ENCODE measurements at places on chromosomes 2 and 18.

DNA sequence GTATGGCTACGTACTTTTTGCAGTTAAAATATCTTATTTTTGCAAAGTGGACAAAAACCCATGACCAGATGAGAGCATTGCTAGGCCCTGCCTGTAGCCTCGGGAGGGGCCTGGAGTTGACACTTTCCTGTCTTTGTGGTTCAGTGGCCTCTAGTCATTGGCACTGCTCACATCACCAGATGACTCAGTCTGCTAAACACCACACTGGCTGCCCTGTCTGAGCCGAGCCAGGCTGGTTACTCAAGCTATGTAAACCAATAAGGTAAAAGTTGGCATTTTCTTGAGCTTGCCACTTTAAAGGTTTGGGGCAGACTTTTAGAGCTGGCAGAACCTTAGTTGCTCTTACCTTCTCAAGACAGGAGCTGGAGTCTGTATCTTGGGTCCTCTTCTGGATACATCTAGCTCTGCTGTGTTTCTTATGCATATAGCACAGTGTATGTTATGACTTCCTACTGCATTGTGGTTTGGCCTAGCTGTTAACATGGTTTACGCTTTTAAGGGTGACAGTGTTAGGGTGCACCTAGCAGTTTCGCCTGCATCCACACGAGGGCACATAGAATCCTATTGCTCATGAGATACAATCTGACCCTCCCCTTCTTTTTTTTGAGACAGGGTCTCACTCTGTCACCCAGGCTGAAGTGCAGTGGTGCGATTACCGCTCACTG, 76.4 kb downstream of the AP1S3 start:
- no peak for DNase-seq

- DNase-seq, result no peak
Observed at GRCh38 chr2:9045595-9045994, 42.1 kb upstream of the MBOAT2 start.

GRCh38 chr2:112050316-112050715, 4.8 kb upstream of the TMEM87B start:
- DNase-seq, result no peak

- DNase-seq, result no peak
Observed at GRCh38 chr2:23947350-23947749, 7.1 kb downstream of the UBXN2A start.

GRCh38 chr18:13725566-13726231, 659 bp downstream of the FAM210A start:
- no peak for DNase-seq

- DNase-seq, result no peak
Observed at GRCh38 chr2:70767699-70768589, at the start of gene ADD2. Gene ADD2 (minus strand): TSS chr2:70768200. CDS start chr2:70706408, 61,792 bp downstream.

DNA sequence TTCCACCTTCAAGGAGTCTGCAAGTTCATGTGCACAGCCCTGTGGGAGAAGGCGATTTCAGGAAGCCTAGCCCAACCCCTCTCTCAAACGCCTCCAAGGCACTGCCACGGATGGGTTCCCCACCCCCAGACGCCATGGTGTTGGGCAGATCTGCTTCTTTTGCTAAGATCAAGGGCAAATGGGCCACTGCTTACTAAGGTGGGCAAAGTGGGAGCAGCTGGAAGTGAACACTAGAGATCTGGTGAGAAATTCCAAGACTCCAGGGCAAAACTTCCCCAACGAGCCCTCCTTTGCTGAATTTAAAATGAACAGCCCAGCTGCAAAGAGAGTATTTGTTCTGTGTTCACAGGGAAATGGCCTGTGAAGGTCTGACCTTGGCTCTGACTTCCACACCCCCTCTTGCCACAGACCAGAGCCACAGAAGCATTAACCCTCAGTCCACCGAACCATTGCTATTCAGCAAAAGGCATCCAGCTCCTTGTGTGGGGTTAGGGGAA, 45.1 kb upstream of the ZBTB7C start:
- DNase-seq, result no peak

- peak; percentile 43 for DNase-seq
Observed at GRCh38 chr2:54838585-54839035, 115.1 kb downstream of the EML6 start.

GRCh38 chr2:197011801-197012641, 85.5 kb upstream of the PGAP1 start:
- DNase-seq, result no peak

GRCh38 chr2:149595056-149595963, 7.7 kb upstream of the MMADHC start:
- no peak for DNase-seq

DNA sequence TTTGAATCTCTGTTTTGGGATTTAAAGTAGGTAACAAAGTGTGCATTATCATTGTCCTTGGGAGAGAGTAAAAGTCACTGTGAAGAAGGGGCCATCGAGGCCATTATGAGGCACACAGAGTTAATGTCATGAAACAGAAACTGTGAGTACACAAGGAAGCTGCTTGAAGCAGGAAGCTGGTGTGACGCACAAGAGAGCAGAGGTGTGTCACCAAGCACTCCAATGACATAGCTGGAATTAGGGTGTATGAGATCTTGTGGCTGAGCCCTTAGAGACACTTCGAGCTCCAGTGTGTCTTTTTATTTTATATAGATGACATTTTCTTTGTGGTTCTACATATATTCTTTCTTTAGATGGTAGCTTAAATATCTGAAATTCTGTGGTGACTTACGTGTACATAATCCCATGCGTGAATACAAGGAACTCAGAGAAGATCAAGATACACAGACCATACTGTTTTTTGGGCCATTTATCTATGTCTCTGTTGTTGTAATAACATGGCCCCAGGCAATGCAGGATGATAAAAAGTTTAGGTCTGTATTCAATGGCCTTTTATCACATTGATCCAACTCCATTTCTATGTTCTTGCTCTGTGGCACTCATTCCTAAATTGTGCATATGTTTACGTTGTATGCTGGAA, 164.7 kb upstream of the FAM98A start:
- DNase-seq, result no peak

GRCh38 chr2:13818002-13818401, 814.5 kb upstream of the LRATD1 start:
- no peak for DNase-seq

GRCh38 chr2:177404243-177404642, 11.7 kb downstream of the AGPS start:
- DNase-seq, result no peak

GRCh38 chr2:65198737-65199136, 28.9 kb upstream of the ACTR2 start:
- no peak for DNase-seq

DNA sequence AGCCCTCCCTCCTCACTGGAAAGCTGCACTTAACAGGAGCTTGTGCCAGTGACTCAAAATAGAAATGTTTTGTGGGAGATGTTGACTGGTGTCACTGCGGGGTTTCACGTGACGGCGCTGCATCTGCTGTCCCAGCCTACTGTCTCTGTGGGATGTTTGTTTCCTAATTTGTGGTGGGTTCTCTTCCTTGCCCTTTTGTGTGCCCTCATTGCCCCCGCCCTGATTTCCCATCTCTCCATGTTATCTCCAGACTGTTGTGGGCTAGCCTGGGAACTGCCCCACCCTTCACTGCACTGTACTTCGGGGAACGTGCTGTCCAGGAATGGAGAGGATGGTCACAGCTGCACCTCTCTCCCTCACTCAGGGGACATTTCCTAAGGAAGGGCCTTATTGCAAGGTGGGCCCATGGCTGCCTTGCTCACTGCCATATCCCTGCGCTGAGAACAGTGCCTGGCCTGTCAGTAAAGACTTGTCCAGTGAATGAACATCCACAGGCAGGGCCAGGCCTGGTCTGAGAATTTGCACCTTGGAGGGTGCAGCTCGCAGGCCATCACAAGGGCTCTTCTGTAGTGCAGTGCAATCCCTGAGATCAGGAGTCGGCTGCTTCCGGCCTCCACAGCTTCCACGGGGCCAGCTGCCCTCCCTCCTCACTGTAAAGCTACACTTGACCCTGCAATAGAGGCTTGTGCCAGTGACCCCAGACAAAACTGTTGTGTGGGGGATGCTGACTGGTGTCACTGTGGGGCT, 18.1 kb downstream of the ZAP70 start:
- no peak for DNase-seq

- DNase-seq, result no peak
Observed at GRCh38 chr18:21912339-21913239, 172.0 kb downstream of the MIB1 start.

- DNase-seq, result no peak
Observed at GRCh38 chr2:128390256-128390990, 71.8 kb upstream of the HS6ST1 start.

GRCh38 chr2:184339966-184340365, 258.4 kb upstream of the ZNF804A start:
- DNase-seq, result no peak

- DNase-seq, result no peak
Observed at GRCh38 chr2:54909001-54909400, 141.2 kb downstream of the RTN4 start.

GRCh38 chr2:10377747-10378085, 70.4 kb downstream of the ODC1 start:
- no peak for DNase-seq

GRCh38 chr2:133768658-133769435, 200.6 kb upstream of the NCKAP5 start:
- DNase-seq, result no peak

DNA sequence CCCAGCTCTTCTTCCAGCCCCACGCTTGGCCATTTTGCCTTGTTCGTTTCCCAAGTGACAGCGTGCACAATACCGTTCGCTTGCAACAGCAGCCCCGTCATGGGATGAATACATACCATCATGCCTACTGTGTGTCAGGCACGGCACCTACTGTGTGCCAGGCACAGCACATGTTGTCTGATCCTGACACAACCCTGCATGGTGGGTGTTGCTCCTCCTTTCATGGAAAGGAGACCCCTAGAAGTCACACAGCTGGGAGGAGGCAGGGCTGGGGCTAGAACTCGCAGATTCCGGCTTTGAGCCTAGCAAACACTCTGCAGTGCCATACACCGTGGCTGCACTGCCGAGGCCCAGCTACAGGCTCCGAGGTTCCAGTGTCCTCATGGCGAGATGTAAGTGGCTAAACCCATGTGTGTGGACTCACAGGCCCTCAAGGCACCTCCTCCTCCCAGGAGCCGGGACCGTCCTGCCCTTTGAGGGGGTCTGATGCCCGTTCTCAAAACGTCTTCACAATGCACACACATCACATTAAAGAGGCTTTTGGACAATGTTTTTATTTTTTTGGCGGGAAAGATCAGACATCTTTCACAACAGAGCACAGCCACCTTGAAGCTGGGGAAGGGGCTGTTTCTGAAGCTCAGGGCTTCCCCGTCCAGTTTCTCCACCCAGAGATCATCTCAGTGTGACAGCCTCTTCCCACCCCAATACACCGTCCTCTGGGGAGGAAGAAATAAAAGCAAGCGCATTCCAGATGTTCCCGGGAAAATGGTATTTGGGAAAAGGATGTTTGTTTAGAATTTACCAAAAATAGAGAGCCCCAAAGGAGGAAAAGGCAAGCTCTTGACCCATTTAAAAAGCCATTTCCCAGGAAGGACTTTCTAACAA, 64.9 kb downstream of the HS1BP3 start:
- no peak for DNase-seq

GRCh38 chr2:239061824-239062570, 214.1 kb downstream of the TWIST2 start:
- no peak for DNase-seq

DNA sequence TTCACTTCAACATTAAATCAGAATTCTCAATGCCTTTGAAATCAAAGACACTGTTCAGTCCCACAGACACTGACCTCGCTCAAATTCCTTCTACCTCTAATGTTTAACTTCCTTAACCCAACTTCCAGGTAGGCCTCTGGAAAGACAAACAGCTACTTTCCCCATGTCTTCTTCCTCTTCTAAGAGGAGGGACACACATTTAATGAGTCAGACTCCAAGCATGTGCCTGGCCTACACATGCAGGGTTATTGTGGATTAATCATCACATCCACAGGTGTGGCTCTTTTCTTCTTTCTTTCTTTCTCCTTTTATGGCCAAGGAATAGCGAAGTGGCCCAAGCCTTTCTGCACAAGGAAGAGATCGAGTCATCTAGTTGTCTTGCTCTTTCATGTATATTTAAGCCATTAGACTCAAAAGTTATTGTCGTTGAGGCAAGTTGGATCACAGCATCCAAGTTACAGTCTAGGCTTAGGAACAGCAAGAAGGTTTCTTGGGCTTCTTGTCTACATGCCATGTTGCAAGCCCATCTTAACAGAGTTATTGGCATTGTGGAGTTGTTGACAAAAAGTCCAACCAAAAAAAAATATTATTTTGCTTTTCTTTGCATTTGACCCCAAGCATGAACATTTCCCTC, 387.8 kb downstream of the IRS1 start:
- no peak for DNase-seq

DNA sequence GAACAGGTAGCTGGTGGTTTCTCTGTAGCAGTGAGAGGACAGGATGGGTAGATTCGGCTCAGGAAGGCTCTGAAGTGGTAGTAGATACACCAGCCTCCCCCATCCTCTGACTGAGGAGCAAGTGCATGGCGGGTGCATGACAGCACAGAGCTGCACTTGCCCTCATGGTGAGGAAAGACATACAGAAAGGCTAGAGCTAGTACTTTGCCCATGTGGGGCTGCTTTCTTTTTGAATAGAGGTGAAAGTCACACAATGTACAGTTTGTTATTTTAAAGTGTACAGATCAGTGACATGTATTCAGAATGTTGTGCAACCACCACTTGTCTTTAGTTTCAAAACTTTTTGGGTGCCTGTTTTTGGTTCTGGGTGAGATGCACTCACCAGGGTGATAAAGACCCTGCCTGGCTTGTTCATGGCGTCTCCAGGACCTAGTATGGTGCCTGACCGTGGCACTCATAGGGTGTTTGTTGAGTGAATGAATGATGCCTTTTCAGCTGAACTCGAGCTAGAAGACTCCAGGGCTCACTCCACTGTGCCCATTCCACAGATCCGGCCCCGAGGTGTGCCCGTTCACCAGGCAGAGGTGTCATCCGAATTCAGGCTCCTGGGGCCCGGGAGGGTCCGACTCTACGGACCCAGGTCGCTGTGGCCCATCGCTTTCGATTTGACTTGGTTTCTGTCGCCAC, 421 bp upstream of the VAMP5 start:
- DNase-seq, result no peak

DNA sequence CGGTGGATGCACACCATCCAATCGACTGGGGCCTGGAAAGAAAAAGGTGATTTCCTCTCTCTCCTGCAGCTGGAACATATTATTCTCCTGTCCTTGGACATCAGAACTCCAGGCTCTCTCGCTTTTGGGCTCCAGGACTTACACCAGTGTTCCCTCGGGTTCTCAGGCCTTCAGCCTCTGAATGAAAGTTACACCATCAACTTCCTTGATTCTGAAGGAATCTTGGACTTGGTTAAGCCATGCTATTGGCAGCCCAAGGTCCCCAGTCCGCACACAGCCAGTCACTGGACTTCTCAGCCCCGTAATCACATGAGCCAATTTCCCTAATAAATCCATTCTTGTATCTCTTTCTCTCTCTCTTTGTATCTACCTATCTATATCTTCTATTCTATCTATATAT, 418.9 kb downstream of the IRS1 start:
- no peak for DNase-seq

Measured in forelimb muscle (tissue), 1 donor.